ENCODE measurements at places on chromosomes 7 and 10. TPM values are rescaled to one million over a fixed set of nuclear protein-coding genes. Genes with fewer than 3 reads are reported as not detected.

GRCh38 chr7:27840313-27840712, 100.4 kb downstream of the TAX1BP1 start:
- no peaks in the 10 kb centered on the region for H3K27me3 ChIP-seq
- H3K27ac ChIP-seq, result no peak overlapping the region
- H3K4me1 ChIP-seq, result peaks cover 26% of the 10 kb centered on the region
- H3K36me3 ChIP-seq, result peaks cover 3% of the 10 kb centered on the region
- DNase-seq, result no peak

Gene VSTM2A
- total RNA-seq, result 0.98 TPM

Gene PALD1
- total RNA-seq, result 36.1 TPM

DNA sequence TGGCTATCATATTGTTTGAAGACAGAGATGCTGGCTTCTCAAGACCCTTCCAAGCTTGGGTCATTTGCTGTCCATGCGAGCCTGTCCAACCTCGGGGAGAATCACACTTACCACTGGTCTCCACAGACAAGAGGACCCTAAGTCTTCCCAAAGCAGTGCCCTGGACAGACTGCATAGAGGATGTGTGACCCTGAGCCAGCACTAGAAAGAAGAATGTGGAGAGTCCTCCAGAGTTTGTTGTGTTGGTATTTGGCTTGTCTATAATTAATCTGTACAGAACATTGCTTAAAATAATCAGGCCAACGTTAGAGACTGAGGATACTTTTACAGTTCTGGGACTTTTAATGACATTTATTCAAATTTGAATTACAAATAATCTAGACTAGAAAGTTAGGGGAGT, 212.7 kb downstream of the TMEM178B start:
- H3K4me1 ChIP-seq, result peaks cover 14% of the 10 kb centered on the region
- DNase-seq, result no peak
- H3K27ac ChIP-seq, result no peak overlapping the region
- H3K36me3 ChIP-seq, result no peaks in the 10 kb centered on the region
- no peaks in the 10 kb centered on the region for H3K27me3 ChIP-seq

Gene ABCB1
- total RNA-seq, result 0.82 TPM

DNA sequence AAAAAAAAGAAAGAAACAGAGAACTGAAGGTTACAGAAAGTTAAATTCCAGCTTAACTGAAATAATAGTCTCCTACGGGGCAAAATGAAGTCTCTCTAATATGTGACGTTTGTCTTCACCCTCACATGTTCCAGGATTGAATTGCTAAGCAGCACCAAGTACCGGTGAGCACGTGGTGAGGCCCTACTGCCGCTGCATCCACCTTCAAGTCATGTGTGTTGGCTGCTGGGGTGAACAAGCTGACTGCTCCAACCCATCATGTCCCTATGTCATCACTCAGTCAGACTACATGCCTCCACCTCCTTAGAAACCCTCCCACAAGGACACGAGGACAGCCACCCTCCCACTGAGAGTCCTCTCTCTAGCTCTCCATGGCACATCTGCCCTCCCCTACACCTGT, 35.4 kb upstream of the NPFFR1 start:
- no peaks in the 10 kb centered on the region for H3K27me3 ChIP-seq
- no peak for DNase-seq
- 0 out of 2 replicates have a peak, but pooled peaks cover 2% of the 10 kb centered on the region for H3K36me3 ChIP-seq
- no peak overlapping the region for H3K4me3 ChIP-seq

- H3K27me3 ChIP-seq, result no peaks in the 10 kb centered on the region
- H3K27ac ChIP-seq, result no peak overlapping the region
- H3K4me1 ChIP-seq, result no peaks in the 10 kb centered on the region
- no peak overlapping the region for H3K4me3 ChIP-seq
- H3K36me3 ChIP-seq, result no peaks in the 10 kb centered on the region
- no peak for DNase-seq
Observed at GRCh38 chr10:27637601-27638000, 108.0 kb downstream of the MKX start.

Gene USP6NL
- 19.5 TPM for total RNA-seq

Gene ADARB2
- 3.7 TPM for total RNA-seq

GRCh38 chr7:55052741-55053427, 34.1 kb downstream of the EGFR start:
- no peak overlapping the region for H3K27ac ChIP-seq
- DNase-seq, result no peak
- no peak overlapping the region for H3K4me3 ChIP-seq
- H3K27me3 ChIP-seq, result no peaks in the 10 kb centered on the region
- H3K36me3 ChIP-seq, result no peaks in the 10 kb centered on the region

Gene SLC35G1
- 5.3 TPM for total RNA-seq

DNA sequence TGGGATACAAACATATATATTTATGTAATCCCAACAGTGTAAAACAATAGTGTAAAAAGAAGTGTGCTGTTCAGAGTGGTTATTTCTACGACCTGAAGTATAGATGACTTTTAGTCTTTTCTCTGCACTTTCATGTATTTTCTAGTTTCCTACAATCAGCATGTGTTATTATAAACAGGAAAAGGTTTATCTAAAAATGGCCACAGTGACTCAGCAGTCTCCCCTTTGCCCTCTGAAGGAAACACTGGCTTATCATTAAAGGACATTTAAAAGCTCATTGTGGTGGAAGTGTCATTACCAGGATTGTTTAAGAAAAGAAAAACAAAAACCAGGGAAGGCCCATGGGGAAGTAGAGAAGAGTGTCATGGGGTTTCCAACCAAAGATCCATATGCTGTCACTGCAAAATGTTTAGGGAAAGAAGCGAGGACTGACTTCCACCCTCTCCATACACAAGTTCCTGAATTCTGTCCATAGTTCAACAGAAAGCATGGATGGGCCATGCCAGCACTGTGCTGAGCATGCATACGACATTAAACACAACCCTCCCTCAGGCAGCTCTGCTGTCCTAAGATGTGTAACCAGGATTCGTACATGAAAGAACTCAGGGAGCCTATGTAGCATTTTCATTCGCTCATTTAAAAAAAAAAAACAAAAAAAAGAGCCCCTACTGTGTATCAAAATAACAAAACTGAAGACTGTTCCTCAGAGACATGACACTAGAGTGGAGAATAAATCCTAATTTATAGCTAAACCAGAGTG, 10.2 kb downstream of the CYREN start:
- H3K4me3 ChIP-seq, result no peak overlapping the region
- peak overlapping the region; percentile 50 for H3K27ac ChIP-seq
- peaks cover 26% of the 10 kb centered on the region for H3K4me1 ChIP-seq
- peaks cover 80% of the 10 kb centered on the region for H3K36me3 ChIP-seq
- DNase-seq, result no peak

Gene R3HCC1L
- total RNA-seq, result 14.0 TPM

DNA sequence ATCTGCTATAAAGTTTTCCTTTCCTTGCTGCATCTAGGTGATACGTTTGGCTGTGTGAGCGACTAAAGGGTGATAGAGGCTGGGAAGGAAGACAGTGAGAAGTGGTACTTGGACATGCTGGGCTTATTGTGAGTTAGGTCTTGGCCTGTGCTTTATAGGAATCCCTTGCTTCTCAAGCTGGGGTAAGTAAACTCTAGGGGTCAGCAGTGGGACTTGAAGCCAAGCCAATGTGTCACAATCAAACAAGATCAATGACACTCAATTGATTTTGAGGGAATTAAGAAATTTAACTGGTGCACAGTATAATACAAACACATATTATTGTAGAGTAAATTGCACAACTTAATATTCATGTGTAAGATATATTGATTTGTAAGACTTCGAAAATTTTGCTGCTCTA, 155.8 kb upstream of the AOAH start:
- H3K27me3 ChIP-seq, result no peaks in the 10 kb centered on the region
- no peaks in the 10 kb centered on the region for H3K36me3 ChIP-seq
- DNase-seq, result no peak

Gene FBXO24
- 0.70 TPM for total RNA-seq

DNA sequence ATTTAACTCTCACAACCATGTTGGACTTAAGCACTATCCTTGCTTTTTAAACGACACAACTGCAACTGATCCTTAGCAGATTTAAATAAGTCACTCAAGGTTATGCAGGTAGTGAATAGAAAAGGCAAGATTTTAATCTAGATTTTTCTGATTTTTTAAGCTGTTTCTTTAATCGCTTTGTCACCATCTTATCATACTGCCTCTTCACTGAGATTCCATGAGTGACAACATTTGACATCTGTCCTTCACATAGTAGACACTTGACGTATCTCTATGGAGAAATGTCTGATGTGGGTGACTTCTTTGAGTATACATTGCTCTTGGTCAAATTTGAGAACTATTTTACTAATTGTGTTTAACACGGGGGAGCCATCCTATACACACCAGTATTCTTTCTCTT, 839.7 kb downstream of the GATA3 start:
- H3K27me3 ChIP-seq, result no peaks in the 10 kb centered on the region
- H3K36me3 ChIP-seq, result no peaks in the 10 kb centered on the region
- no peak overlapping the region for H3K4me3 ChIP-seq
- DNase-seq, result no peak
- H3K4me1 ChIP-seq, result no peaks in the 10 kb centered on the region
- H3K27ac ChIP-seq, result no peak overlapping the region

- no peak overlapping the region for H3K4me3 ChIP-seq
- H3K4me1 ChIP-seq, result peaks cover 35% of the 10 kb centered on the region
- DNase-seq, result no peak
- no peak overlapping the region for H3K27ac ChIP-seq
- H3K27me3 ChIP-seq, result peaks cover 7% of the 10 kb centered on the region
Observed at GRCh38 chr10:85527616-85528317, 838.8 kb downstream of the GRID1 start.

GRCh38 chr7:18064242-18064838, 36.7 kb upstream of the PRPS1L1 start:
- H3K4me1 ChIP-seq, result peaks cover 14% of the 10 kb centered on the region
- DNase-seq, result peak; percentile 71
- H3K36me3 ChIP-seq, result no peaks in the 10 kb centered on the region
- no peak overlapping the region for H3K27ac ChIP-seq
- no peaks in the 10 kb centered on the region for H3K27me3 ChIP-seq

Gene MAP3K8
- 9.8 TPM for total RNA-seq

Gene COL13A1
- total RNA-seq, result 4.2 TPM

DNA sequence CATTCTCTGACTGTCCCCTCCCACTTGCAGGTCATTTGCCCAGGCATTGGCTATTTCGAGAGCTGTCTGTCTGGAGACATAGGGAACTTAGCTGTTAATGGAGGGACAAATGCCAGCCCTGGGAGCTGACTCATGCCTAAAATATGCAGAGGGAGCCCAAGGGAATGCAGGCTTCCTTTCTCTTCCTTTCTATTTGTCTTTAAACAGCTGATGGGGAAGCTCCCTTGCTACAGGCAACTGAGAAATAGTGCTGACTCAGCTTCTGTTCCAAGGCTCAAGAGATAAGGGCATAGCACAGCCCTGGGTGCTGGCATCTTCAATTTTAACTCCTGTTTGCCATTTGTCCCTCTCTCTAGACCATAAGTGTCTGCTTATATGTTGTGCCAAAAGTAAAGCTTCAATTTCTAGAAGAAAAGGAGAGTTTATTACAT, 82.7 kb upstream of the C1GALT1 start:
- peaks cover 51% of the 10 kb centered on the region for H3K4me1 ChIP-seq
- no peak overlapping the region for H3K4me3 ChIP-seq
- peak overlapping the region; percentile 92 for H3K27ac ChIP-seq
- peak; percentile 84 for DNase-seq
- no peaks in the 10 kb centered on the region for H3K36me3 ChIP-seq

DNA sequence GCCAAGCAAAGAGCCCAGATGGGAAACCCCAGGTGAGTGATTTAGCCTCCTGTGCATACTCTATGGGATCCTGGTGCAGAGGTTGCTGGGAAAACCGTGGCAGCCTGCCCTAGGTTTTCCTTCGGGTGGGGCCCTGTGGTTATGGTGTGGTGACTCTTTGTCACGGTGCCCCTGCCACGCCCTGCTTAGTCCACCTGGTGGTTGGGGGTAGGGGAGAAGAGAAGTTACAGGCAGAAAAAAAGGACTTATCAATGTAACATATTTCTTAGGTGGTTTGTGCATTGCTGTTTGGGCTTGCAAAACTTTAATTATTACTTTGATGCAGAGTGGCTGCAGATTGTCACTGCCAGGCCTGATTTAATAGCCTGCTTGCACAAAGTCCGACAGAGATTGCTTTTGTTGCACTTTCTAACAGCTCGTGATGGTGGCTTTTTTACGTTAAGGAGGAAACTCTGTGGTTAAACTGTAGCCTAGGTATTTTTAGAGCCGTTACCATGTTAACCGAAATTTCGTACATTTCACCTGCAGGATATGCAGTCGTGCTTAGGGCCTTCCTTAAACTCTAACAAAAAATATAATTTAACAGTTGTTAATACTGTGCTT, 197.4 kb downstream of the RNLS start:
- H3K27ac ChIP-seq, result no peak overlapping the region
- H3K4me1 ChIP-seq, result peaks cover 6% of the 10 kb centered on the region
- peak; percentile 9 for DNase-seq
- 0 out of 2 replicates have a peak, but pooled peaks cover 2% of the 10 kb centered on the region for H3K36me3 ChIP-seq
- no peak overlapping the region for H3K4me3 ChIP-seq
- no peaks in the 10 kb centered on the region for H3K27me3 ChIP-seq

DNA sequence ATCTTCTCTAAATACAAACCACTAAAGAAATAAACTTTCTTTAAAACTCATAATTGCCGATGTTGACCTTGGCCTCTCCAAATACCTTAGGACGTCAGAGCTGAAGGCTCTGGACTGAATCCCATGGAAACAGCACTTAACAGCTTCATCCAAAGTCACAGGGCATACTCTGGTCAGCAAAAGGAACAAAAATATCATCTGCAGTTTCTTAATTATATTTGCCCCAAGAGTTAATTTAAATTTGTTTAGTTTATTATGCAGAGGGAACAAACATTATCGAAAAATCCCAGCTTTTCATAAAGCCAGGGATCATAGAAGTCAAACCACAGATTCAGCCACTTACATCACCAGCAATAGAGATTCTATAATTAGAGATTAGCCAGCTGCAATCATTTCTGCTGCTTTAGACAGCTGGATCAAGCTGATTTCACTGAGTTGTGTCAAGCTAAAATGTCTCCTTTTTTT, 20.5 kb upstream of the FAM13C start:
- no peaks in the 10 kb centered on the region for H3K4me1 ChIP-seq
- DNase-seq, result no peak
- H3K27me3 ChIP-seq, result no peaks in the 10 kb centered on the region
- no peaks in the 10 kb centered on the region for H3K36me3 ChIP-seq

- H3K4me3 ChIP-seq, result no peak overlapping the region
- no peaks in the 10 kb centered on the region for H3K36me3 ChIP-seq
- DNase-seq, result no peak
- H3K4me1 ChIP-seq, result peaks cover 7% of the 10 kb centered on the region
Observed at GRCh38 chr10:119340893-119341458, 133.6 kb downstream of the GRK5 start.

GRCh38 chr10:100319707-100320402, 10.2 kb downstream of the PKD2L1 start:
- H3K36me3 ChIP-seq, result no peaks in the 10 kb centered on the region
- peaks cover 19% of the 10 kb centered on the region for H3K27me3 ChIP-seq
- H3K27ac ChIP-seq, result no peak overlapping the region
- DNase-seq, result no peak
- peaks cover 5% of the 10 kb centered on the region for H3K4me1 ChIP-seq

DNA sequence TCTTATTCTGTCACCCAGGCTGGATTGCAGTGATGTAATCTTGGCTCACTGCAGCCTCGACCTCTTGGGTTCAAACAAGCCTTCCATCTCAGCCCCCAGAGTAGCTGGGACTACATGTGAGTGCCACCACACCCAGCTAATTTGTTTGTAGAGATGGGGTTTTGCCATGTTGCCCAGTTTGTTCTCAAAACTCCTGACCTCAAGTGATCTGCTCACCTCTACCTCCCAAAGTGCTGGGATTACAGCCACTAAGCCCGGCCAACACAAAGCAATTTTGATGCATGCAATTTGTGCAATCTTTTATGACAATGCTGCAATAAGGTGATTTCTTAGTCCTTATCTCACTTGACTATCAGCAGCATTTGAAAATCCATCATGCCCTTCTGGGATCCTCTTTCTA, 333.1 kb downstream of the FRMD4A start:
- H3K27ac ChIP-seq, result no peak overlapping the region
- H3K4me1 ChIP-seq, result peaks cover 20% of the 10 kb centered on the region
- no peaks in the 10 kb centered on the region for H3K27me3 ChIP-seq
- H3K4me3 ChIP-seq, result no peak overlapping the region
- DNase-seq, result no peak

All from WTC11 (cell line).